ENCODE measurements at places on chromosomes 11 and 22.

DNA sequence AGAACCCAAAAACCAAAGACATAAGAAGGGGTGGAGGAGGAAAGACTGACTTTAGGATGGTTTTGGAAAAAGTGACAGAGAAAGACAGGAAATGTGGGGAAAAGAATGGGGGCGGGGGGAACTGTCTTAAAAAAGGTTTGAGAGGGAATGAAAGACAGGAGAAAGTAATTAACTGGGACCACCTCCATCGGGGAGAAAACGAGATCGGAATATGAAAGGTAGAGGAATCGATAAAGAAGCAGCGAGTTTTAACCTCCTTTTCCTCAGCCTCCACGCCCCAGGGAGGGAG lies 524 bp downstream of the MTMR2 start:
- no peak for DNase-seq

- DNase-seq, result no peak
Measured at GRCh38 chr11:75333022-75333806, 18.2 kb downstream of the ARRB1 start.

- DNase-seq, result no peak
Measured at GRCh38 chr22:47607486-47607885, 845.0 kb downstream of the TBC1D22A start.

DNA sequence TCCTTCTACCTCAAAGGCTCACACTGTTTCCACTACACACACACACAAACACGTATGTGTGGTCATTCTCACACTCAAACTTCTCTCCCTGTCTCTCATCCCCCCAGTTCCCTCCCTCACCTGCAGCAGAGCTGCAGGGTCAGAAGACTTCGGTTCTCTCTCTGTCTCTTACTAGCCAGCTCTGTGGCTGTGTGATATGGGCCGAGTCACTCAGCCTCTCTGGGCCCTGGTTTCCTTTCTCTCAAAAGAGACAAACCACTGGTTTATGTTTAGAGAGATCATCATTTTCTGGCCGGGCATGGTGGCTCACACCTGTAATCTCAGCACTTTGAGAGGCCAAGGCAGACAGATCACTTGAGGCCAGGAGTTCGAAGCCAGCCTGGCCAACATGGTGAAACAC lies 21.1 kb downstream of the TSPAN18 start:
- no peak for DNase-seq

GRCh38 chr11:61697078-61697502 lies 16.9 kb downstream of the DAGLA start:
- no peak for DNase-seq

All from stimulated activated CD8-positive, alpha-beta memory T cell treated with anti-CD3 and anti-CD28 coated beads, Interleukin-7, amount 100 ng/mL, for 48 hours (primary cell).